DMS79 (cell line): ENCODE measurements at places on chromosomes 2 and 18.
A peak's percentile ranks its signal among the peaks of the same experiment; 100 is the strongest.

DNA sequence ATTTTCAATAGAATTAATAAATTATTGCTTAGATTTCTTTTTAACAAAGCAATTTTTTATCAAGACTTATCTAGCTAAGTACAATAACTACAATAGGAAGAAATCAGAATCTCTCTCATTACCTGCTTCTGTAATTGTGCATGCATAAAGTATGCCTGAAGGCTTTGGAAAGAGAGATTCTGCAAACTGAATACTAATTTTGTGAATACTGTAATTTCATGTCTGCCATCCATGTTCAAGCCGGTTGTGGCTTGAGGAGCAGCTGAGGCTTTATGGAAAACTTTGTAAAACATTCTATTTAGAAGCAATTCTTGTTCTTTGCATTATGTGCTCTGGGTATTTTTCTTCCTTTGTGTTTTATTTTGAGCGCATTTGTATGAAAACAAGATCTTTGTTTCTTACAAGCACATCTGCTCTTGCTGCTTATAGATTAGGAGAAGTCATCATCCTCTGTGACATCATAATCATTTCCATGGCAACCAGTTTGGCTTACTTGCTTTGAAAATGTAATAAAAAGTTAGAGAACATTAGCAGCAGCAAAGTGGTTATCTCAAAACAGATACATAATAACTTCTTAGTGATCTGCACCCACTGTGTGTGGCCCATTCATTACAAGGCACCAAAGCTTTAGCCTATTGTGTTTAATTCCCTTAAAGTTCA, 16.0 kb upstream of the IKZF2 start:
- no peak for DNase-seq

DNA sequence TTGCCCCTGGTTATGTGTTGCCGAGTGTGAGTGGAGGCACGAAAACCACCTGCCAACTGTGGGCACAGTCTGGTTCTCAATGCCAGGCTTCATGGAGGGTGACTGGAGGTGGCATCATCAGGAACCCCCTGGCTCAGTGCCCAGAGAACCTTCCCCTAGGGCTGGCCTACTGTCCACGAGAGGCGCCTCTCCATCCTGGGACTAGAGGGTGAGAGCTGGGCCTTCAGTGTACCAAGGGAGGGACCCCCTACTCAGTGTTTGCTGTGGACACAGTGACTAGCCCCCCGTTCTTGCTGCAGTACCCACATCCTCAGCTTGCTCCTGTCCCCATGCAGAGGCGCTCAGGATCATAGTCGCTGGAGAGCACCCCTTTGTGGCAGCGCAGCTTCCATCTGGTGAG, 202.6 kb downstream of the HDAC4 start:
- DNase-seq, result no peak

DNA sequence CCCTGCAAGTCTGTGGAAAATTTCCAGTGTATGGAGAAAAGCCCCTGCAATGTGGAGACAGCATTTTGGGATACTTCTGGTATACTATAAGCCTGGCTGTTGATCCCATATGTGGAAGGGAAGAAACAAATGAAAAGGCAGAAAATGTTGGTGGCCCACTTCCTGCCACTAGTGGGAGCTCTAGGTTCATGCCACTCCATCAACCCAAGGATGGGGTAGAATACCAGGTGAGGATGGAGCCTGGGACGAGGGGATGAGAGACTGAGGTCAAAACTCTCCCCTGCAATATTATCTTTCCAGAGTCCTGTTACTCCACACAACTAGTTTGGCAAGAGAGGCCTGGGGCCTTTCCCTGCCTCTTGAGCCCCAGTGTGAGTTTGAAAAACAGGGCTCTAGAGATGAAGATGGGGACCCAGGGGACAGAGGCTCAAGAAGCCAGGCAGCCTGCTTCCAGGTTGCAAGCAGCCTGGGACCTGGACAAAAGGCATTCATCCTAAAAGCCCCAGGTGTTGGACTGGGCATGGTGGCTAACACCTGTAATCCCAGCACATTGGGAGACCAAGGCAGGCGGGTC, 31.9 kb downstream of the BMP10 start:
- DNase-seq, result no peak

DNA sequence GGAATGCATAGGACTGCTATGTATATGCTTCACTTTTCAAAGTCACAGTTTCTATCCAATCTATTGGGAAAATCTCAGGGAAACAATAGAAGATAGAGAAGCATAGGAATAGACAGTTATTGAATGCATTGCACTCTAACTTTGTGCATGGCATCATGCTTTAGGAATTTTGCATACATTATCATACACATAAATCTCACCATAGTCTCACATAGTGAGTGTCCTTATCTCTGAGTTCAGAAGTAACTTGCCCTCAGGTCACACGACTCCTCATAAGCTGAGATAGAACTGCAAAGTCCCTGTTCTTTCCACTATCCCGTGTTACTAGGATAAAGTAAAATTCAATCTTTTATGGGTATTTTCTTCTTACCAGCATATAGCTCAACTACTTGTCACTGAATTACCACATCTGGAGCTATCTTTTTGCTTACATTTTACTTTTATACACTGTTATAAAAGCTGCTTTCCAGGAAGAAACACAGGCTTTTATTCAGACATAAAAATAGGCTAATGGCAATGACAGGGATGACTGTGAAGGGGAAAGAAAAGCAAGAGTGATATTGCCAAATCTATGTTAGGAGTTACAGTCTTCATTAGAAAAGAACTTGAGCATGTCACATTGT, 666.9 kb downstream of the XIRP2 start:
- no peak for DNase-seq

DNA sequence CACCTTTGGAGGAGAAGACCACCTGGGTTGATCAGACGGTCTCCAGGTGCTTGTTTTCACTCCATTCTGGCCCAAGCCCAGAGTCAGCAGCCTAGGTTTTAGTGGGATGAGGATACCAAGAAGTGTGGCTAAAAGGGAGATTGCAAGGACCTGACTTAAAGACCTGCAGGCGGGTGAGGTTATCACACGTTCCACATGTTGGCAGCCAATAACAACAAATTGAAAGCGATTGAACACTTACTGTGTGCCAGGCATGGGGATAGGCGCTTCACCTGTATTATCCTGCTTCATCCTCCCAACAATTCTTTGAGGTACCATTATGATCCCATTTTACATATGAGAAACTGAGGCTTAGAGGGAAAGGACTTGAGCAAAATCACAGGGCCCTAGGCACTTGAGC, 5.0 kb downstream of the ARL4C start:
- DNase-seq, result no peak

DNA sequence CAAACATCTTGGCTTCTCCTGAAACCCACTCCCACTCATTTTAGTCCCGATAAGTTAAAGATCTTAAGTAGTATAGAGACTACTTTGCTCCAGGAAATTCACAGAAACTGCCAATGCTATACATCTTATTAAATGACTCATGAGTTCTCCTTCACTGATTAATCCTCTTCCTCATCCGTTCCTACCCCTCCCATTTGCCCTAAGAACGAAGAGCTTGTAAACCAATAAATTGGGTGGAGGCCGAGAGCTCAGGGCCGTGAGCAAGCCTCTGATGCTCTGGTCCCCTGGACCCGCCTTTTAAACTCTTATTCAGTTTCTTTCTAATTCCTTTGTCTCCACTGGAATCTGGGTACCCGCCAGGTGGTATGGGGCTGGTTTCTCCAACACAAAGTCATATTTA, 68.6 kb downstream of the METTL8 start:
- DNase-seq, result no peak

DNA sequence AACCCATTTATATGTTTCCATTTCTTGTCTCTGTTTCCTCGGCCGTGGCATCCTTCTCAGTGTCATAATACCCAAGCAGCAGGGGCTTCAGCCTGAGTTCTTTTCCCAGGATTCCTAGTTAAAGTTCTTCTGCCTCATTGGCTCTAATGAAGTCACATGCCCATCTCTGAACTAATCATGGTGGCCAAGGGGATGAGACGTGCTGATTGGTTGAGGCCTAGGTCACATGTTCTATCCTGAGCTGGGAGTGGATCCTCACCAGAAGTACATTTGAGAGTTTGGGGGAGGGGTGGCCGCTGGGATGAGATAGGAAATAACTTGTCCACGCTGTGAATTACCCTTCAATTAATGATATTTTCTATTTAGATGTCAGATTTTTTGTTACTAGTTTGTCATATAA, 3.8 kb upstream of the UGT1A5 start:
- DNase-seq, result no peak

DNA sequence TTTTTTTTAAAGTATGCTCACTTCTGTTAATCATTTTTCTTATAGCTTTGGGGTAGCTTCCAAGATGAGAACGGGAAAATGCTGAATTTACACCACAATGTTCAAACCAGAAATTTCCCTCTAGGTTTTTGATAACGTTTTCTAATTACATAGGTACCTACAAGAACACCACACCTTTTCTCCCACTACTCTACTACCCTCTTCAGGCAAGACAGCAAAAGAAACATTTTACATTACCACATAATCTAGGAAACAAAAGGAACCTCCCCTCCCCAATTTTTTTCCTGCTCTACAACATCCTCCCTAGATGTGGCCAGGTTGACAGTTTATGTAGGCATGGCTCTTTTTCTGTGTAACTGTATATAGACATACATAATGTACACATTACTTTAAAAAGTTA, 32.4 kb downstream of the NDUFAF7 start:
- no peak for DNase-seq

GRCh38 chr2:108916122-108916795, 72.8 kb downstream of the EDAR start:
- no peak for DNase-seq

GRCh38 chr2:24050041-24050979, 769 bp downstream of the FKBP1B start:
- DNase-seq, result peak; percentile 13

DNA sequence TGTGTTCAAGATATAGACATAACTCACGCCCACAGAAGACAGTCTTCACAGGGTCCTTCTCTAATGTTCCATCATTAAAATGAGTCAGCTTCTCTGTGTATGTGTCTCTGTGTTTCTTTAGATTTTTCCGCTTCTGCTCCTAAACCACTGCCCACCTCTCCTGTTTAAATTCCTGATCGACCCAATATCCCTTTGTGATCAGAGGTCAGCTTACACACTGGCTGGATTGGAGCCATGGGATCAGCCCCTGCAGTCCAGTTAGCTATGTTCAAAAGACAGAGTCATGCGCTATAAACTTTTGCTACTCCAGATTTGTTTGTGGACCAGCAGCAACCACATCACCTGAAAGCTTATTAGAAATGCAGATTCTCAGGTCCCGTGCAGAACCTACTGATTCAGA, 229.2 kb downstream of the C1D start:
- no peak for DNase-seq

DNA sequence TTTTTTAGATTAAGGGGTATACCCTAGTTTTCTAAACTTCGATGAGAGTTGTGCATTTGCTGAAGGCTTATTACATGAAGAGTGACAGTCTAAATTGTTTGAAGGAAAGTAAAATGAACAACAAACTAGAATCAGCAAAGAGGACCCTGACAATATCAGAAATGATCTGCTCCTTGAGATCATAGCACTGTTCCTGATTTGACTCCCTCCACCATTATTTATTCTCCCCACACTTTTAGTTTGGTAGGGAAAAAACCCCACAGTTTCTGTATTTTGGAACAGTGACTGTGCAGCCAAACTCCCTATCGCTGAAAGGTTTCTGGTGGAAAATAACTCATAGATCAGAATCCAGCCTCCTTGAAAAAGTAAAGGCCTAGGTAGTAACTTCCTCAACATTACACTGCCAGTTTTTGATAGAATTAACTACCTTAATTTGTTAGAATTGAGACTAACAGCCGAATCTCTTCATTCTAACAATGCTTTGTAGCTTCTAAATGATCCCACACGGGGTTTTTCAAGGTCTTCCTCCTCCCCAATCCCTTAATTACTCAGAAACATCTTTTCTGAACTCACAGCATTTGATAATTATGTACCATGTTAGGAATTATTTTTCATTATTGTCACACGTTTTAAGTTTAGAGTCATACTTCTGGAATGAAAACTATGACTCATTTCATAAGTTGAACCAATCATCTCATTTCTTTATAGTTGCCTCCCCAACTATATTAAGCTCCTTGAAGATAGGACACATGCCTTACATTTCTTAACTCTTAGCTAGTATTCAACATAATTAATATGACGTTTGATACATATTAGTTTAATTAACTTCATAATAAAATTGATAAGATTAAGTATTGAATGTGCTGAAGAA, 2.9 kb downstream of the MYL12A start:
- no peak for DNase-seq

DNA sequence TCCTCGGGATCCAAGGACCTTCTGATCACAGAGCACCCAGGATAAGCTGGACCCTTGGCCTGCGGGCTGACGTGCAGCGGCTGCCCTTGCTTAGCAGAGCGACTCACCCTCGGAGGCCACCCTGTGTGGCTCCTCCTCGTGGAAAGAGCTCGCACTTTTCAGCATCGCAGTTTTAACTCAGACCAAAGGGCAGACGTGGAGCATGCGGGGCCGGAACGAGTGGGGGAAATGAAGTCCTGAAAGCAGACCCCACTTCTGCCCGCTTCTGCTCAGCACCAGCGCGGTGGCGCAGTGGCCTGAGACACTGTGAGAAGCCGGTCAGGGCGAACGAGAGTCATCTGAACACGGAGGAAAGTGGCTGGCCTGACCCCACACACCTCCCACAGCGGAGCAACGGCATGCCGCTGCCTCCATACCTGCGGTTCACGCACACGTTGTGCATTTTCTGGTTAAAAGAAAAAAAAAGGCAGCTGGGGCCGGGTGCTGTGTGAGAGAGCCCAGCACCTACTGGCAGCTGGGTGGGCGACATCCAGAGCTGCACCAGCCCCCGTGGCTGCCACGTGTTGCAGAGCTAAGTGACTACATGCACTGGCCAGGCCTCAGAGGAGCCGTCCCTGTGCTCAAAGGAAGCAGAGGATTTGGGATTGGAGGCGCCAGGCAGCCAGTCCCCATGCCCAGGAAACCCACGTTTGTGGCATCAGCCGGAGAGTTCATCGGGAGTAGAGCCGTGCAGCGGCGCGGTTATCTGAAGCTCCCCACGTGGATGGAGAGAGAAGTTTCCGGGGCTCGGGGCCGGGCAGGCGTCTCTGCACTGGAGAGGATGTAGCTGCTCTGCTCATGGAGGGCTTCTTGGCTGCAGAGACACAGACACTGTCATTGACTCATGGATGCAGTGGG, 89.7 kb downstream of the USP40 start:
- no peak for DNase-seq

- DNase-seq, result no peak
Measured at GRCh38 chr2:72953976-72954375, 36.7 kb downstream of the EMX1 start.

DNA sequence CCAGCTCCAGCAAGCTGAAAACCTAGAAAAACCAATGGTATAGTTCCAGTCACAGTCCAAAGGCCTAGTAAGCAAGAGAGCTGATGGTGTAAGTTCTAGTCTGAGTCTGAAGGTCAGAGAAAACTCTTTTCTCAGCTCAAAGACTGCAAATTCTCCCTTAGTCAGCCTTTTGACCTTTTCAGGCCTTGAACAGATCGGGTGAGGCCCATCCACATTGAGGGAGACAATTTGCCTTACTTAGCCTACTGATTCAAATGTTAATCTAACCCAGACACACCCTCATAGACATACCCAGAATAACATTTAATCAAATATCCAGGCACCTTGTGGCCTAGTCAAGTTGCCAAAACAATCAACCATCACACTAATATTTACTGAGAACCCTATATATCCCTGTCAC, 110.8 kb upstream of the KCNJ3 start:
- DNase-seq, result no peak

- DNase-seq, result no peak
Measured at GRCh38 chr18:10776493-10776892, 250.7 kb downstream of the NAPG start.
